ENCODE measurements at places on chromosomes 3 and 15. TPM values are rescaled to one million over a fixed set of nuclear protein-coding genes. Genes with fewer than 3 reads are reported as not detected.

FRMD5 gene
- total RNA-seq: 0.54 TPM

FAM107A gene
- 83.0 TPM for total RNA-seq

SERPINI2 gene
- total RNA-seq: not detected

LRRIQ4 gene
- not detected for total RNA-seq
